Left renal cortex interstitium (tissue), 4 donors: ENCODE measurements at places on chromosomes 11 and 22.

- DNase-seq = no peak
These were observed 97.2 kb downstream of the FBXO7 start for GRCh38 chr22:32571761-32572160.

DNA sequence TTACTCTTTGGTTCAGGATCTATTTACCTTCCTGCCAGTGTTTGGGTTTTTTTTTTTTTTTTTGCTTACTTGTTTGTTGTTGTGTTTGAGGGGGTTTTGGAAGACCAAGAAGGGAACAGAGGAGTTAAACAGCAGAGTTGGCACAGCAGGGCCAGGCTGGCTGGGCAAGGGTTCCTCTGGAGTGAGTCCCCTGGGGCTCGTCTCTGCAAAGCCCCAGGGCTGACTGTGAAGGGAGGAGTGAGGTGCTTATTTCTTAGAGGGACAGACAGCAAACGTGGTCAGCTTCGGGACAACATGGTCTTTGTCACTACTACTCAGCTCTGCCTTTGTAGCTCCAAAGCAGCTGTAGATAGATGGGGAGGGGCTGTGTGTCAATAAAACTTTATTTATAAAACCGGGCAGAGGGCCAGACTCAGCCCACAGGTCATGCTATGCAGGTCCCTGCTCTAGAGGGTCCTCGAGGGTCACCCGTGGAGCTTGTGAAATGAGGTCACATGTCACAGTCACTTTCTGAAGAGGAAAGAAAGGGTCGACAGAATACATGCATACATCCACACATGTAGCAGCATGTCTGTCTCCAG, 1404.7 kb downstream of the BRD1 start:
- no peak for DNase-seq

GRCh38 chr22:19848298-19849224, 6.1 kb downstream of the GNB1L start:
- DNase-seq = no peak

GRCh38 chr22:38239101-38239761, 33.6 kb downstream of the TMEM184B start:
- no peak for DNase-seq

DNA sequence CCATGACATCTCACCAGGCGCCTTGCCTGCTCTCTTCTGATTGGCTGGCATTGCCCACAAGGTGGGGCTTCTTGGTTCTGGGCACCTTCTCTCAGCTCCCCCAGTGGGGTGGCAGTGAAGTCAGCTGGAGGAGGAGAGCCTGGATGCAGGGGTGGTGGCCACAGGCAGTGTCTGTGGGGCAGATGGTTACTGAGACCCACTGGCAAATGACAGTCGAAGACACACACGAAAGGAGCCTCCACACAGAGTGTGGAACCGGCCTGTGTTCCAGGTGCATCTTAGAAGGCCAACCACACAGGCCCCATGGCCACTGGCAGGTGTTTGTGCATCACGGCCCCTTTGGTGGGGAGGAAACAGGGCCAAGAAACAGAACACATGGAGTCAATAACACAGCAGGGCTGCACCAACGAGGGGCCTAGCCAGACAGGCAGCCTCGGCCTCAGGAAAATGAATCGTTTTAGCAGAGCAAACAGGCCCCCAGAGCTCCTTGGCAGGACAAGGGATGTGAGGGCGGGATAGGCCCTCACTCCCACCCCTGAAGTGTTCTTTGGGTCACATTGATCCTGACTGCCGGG, 683.4 kb downstream of the TBC1D22A start:
- DNase-seq = no peak

DNA sequence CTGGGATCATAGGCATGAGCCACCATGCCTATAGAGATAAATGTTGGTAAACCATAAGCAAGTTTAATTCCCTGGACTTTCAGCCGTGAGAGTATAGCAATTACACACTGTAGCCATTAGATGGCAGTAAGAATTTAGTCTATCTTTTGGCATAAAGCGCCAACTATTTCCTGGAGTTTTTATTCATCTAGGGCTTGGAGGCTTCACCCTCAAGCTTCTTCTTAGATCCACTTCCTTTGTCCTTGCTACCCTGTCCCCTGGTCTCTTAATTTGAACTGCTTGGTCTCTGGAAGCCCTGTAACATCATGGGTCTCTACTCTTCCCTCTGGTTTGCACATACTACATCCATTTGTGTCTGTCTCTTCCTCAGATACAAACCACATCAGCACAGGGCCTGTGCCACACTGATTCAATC, 38.2 kb downstream of the OR10A6 start:
- no peak for DNase-seq

- DNase-seq = no peak
These were observed 87.3 kb downstream of the NAT10 start for GRCh38 chr11:34192481-34193401.

DNA sequence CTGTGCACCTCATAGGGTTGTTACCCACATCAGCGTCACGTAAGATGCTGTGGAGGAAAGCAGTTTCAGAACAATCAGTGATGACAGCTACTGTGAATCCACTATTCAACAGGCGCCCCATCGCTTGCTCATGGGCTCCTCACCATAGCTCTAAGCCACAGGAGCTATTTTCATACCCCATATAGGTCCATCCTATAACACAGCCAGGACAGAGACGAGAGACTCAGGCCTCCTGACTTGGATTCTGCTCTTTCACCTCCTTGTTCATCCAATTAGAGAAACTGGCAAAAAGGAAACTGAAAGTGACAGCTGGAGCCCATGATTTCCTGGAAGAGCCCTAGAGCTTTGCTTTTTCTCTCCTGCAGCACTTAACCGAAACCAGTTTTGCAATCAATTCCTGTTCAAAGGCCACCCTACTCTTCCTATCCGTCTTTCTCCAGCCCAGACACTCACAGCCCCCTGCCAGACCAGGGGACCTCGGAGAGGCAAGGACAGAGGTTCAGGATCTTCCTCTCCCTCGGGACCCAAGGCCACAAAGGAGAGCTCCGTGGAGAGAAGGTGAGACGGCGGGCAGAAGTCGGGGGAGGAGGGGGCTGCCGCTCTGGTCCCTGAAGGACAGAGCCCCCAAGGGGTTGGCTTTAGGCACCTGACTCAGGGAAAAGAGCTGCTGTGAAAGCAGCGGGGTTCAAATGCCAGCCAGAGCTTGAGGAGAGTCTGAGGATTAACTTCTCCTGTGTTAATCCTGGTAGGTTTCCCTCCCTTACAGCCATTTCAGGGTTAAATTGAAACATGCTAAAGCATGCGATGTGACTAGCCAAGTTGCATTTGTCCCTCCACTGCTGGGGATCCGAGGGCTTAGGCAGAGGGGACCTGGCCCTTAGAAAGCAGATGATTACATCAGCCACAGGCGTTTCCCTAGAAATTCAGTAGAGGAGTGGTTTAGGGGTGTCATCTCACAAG, at the start of gene APOL6:
TSS of gene APOL6 (plus strand) at position 381 of the 960 bp plus-strand sequence. CDS start 7,980 bp downstream, outside the sequence.
- DNase-seq = no peak

DNA sequence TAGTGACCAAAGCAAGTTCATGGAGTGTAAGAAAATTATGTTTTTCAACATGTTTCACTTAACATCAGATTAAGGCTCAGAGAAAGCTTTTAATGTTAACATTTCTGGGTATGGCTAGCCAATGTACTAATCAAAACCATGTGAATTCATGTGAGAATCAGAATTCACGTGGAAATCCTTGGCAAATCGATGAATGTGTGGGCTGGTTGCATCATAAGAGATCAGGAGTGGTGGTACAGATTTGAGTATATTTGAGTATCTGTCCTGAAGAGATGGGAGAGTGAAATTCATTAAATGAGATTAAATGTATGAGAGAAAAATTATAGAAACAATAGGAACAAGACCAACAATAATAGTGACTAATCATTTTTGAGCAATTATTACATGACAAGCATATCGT, 638.6 kb upstream of the ANO5 start:
- no peak for DNase-seq

- DNase-seq = no peak
These were observed 61.8 kb downstream of the SNX19 start for GRCh38 chr11:130854483-130854882.

DNA sequence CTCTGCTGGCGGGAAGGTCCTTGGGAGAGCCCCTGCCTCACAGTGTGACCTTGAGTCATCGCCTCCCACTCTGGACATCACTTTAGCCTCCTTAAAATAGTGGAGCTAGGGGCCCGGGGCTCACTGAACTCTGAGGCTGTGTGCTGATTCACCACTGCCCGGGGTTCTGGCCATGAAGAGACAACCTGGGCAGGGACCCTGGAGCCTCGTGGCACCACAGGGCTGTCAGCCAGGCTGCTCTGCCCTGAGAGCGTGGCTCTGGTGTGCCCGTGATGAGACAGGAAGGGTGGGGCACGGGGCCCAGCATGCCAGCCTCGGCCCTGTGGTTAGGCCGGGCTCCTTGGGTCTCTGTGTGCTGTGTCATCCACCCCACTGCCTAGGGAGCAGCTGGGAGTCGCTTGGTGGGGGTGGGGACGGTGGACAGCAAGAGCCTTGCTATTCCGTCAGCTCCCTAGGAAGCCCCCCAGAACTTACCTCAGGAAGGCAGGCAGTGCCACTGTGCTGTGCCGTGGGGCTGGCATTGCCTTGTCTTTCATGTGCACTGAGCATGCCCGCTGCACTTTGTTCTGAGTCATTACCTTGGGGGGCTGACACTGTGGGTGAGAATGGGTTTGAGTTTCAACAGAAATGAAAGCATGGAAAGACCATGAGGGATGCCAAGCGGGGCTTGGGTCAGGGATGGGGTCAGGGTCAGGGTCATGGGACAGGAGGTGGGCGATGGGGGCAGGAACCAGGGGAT, 31.7 kb downstream of the TPCN2 start:
- no peak for DNase-seq

- DNase-seq = no peak
These were observed 107.8 kb upstream of the CHORDC1 start for GRCh38 chr11:90330632-90331031.

- no peak for DNase-seq
These were observed 31.8 kb downstream of the SCN4B start for GRCh38 chr11:118120793-118121192.

GRCh38 chr11:26993965-26994457, at the start of gene FIBIN:
Gene FIBIN, plus strand, starts transcription at chr11:26994112. Its CDS starts 415 bp downstream, at chr11:26994527.
- no peak for DNase-seq
